Activated CD4-positive, alpha-beta T cell treated with anti-CD3 and anti-CD28 coated beads, Interleukin-2, amount 50 U/mL, for 24 hours (primary cell): ENCODE measurements at places on chromosomes 12 and 14.

DNA sequence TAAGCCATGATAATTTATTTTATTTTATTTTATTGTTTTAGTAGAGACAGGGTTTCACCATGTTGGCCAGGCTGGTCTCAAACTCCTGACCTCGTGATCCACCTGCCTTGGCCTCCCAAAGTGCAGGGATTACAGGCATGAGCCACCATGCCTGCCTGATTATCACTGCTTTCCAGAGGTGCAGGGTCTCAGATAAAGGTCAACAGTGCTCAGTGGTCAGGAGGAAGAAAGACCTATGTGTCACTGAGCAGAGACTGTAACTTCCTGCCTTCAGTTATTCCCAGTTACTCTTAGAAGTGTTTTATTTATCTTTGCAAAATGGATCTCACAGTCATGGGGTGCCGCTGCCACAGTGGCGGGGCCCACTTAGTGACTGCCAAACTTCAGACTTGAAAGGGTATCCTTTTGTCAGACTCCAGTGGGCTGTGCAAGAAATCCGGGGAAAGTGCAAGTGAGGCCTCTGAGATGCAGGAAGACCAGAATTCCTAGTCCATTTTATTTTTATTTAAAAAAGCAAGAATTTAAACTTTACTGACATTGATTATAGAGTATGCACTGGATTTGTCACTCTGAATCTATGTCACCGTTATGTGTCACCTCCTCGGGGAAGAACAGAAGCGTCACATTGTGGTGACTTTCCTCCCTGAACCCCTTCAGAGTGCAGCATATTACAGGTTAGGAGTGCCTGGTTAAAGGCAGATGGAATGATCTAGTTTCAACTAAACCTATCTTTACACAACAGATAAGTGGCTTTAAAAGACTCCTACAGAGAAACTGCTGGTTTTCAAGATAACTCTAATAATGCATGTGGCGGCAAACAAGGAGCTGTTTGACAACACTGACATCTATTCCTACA, 59.1 kb upstream of the BICD1 start:
- no peak for DNase-seq

DNA sequence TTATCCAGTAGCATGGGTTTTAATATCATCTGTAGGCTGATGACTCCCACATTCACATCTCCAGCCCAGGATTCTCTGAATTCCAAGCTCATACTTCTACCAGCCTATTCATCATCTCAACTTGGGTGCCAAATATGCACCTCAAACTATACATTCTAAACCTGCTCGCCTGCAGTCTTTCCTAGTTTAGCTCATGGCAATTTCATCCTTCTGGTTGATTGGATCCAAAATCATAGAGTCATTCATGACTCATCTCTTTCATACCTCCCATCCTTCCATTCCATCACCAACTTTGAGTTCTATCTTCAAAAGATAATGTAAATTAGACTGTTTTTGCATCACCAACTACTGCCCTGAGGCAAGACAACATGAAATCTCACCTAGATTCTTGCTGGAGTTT, 99.7 kb upstream of the EGLN3 start:
- no peak for DNase-seq

DNA sequence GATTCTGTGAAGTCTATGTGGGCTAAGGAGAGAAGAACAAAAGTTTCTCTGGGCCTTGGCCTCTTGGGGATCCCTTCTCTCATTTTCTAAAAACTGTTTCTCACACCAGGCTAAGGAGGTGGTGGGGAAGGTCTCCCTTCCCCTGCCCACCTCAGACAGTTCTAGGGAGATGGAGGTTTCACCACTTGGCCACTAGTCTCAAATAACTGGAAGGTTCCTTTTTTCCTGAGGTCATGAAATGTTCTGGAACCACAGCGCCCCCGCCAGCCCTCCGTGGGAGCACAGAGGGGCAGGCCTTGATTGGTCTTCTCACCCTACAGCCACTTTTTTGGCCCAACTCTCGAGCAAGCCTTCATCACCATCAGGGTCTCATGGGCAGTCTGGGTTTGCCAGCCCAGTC, 12.6 kb downstream of the C12orf43 start:
- DNase-seq = no peak

DNA sequence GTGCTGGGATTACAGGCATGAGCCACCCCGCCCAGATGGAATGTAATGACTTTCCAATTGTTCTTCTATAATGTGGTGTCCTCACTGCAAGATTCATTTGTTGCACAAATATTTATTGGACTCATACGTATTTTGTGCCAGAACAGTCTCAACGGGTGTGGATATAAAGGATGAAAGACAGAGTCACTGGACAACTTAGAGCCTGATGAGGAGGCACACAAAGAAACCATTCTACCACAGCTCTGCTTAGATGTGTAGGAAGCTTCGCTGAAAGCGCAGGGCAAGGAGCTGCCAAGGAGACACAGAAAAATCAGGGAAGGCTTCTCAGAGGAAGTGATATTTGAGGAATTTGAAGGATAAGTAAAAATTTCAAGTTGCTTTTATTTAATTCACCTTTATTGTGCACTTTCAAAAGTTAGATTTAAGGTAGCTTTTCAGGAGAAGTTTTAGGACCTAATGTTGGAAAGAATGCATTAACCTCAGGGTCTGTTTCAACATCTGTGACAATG, 41.6 kb upstream of the STON2 start:
- no peak for DNase-seq

DNA sequence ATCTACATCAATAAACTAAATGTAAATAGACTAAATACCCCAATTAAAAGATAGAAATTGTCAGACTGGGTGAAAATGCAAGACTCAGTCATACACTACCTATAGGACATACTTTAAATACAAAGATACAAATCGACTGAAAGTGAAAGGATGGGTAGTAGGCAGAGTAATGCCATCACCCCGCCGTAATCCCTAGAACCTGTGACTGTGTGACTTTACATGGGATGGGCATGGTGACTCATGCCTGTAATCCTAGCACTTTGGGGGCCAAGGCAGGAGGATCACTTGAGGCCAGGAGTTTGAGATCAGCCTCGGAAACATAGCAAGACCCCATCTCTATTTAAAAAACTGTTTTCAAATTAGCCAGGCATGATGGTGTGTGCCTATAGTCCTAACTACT, 2.6 kb upstream of the EVL start:
- peak; percentile 47 for DNase-seq

GRCh38 chr12:113043240-113043639, 13.3 kb upstream of the DTX1 start:
- DNase-seq = no peak

DNA sequence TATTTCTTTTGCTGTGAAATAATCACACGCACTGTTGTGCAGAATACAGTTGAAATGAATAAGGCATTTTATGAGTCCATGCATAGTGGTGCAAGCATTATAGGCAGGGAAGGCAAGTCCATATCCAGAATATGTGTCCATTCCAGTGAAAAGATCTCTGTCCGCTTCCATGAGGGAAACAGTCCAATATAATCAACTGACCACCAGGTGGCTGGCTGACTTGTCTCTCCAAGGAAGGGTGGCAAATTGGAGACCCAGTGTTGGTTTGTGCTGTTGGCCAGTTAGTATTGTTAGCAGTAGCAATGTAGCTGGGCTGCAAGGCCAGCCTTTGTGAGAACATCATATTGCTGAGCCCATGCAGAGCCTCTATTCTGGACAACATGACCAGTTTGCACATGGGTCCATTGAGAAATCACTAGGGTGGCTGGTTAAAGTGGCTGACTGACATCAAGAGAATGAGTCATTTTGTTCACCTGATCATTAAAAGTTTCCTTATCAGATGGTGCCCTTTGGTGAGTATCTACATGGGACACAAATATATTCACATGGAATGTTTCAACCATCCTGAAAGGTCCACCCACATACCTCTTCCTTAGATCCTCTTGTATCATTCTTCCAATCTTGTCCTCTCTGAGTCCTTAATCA, 17.3 kb upstream of the YAF2 start:
- DNase-seq = no peak

GRCh38 chr12:54352022-54352531, 12.2 kb downstream of the GPR84 start:
- peak; percentile 26 for DNase-seq

DNA sequence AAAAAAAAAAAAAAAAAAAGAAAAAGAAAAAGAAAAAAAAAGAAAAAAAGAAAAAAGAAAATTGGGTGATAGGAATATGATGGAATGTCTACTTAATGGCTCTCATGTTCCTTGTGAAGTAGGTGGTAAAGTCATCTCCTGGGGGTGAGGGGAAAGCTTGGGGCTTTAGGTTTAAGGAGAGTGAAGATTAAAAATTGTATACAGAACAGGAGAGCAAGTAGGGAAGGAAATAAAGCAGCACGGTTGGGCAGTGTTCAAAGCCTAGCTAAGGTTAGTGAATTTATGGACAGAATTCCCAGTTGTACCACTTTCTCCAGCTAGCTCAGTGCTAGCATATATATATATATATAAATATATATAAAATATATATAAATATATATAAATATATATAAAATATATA, 40.0 kb upstream of the SLC2A13 start:
- no peak for DNase-seq
